ENCODE measurements at places on chromosomes 3 and 15.

DNA sequence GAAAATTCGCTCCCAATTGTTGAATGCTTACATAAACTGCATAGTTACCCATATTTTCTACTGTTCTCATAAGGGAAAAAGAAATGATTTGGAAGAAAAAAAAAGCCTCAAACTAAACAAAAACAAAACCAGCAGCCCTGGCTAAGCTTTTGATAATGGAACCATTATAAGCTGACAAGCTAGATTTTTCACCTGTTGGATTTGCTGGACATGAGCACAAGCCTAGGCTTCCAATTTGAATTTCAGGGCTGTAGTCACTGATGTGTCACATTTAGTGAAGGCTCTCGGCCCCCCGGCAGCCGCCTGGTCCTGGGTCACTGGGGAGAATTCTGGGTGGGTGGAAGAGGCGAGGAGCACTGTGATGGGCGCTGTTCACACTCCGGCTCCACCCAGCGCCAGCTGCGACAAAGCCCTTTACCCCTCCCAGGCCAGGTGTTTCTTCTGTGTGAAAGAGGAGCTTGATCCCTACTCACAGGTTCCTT is 4.6 kb downstream of the FBXL22 start:
- no peak for DNase-seq

DNA sequence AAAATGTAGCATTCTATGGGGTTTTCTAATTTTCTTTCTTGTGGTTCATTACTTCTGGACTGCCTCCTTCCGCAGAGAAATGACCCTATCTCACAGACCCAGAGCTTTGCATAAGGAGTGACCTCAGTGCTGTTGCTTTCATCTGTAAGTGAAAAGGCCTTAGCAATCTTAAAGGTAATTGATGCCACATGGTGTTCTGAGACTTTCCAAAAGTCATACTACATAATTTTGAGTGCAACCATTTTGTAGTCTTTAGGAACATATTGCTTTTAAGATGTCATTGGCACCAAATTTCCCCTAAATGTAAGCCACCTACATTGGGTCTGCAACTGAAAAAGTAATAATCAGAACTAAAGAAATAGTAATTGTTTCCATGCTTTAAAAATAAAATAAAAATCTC is 9.2 kb upstream of the HHLA2 start:
- DNase-seq: no peak

DNA sequence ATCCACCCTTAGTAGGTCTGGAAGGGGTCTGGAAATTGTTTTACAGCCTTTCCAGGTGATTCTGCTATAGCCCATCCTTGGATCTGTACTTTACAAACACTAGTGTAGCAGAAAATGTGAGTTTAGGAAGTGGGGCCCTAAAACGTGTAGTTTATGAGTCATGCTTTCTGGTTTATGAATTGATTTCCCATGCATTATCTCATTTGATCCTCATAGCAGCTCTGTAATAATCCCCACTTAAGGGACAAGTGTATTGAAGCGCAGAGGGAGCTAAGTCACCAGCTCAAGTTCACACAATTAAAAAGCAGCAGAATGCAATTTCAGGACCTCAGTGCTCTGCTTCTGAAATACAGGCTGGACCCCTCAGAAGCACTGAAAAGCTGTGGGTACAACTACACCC is 22.7 kb upstream of the STARD5 start:
- no peak for DNase-seq

DNA sequence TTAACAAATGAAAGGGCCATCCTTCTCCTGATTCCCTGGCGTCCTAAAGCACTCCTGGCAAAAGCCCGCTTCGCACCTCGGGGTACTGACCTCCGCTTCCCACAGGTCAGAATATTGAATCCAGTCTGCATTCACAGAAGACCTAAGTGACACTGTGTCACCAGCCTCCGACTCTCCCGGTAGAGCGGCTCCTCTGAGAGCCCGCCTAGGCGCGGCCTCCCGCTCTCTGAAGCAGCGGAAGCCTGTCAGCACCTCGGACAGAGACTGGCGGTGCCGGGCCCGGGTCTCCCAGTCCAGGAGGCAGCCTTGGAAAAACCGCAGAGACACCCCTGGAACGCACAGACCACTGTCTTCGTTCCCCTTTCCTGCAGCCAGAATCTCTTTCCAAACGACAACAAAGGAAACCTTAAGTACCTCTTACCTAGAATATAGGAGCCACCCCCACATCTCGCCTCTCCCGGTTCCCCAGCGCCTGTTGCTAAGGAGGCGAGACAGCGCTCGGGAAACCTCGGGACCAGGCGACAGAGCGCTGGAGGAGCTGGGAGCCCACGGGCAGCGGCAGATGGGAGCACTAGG is 1.2 kb downstream of the GABRB3 start:
- no peak for DNase-seq

GRCh38 chr3:181860235-181860634 is 148.5 kb downstream of the SOX2 start:
- DNase-seq: no peak

- peak; percentile 44 for DNase-seq
Measured at GRCh38 chr3:156619376-156619775, 55.0 kb upstream of the TIPARP start.

DNA sequence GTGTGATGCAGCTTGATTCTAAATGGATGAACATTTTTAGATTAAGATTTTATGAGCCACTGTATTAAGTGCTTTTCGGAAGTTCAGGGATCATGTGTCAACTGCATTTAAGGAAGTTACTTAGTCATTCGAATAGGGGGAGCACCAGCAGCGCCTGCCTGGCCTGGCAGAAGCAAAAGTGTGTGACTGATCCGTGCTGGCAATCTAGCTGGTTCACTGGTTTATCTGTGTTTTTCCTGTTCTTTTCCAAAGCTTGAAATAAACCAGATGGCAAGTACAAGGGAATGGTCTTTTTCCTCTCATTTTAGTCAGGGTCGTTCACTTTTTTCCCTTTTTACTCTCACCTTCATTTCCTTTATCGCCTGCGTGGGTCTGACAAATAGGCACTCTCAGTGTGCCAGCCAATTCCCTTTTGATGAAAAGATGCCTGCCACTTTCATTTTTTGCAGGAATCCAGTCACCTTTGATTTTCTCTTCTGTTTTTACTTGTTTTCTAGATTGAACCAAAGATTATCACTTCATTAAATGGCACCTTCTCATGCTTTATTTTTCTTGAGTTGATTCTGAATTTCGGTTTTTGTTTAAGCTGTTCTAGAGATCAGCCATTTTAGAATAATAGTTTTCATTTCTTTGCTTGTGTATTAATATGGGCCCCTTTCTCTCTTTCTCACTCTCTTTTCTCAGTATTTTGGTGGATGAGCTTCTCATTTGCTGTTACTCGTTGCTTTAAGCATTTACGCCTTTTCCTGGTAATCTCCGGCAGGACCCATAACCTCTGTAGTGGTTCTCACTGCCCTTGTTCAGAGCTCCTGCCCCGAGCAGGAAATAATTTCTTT is 2.8 kb downstream of the ABHD2 start:
- peak; percentile 66 for DNase-seq

- DNase-seq: no peak
Measured at GRCh38 chr15:26724381-26725150, 48.3 kb downstream of the GABRB3 start.

DNA sequence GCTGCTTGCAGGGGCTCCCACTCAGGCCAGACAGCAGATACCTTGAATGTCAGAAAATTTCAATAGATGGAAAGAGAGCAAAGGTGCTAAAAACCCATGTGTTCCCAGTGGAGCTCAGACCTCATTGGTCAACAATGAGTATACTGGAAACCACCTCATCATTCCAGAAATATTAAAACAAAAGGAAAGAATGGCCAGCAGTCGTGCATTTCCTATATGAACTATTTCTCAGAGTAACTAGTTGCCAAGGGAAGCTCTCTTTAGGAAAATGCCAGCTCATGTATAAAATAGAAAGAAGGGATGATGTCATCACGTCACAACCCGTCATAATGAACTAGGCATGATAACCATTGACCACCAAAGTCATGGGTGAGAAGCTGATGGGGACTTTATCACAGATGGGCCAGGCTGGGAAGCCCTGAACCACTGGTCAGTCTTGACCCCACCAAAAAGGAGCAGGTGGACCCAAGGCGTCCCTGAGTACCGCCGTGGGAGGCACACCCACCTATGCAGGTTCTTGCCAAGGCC is 17.5 kb downstream of the DNAJB8 start:
- DNase-seq: no peak

- DNase-seq: peak; percentile 56
Measured at GRCh38 chr3:195238586-195239118, 32.3 kb downstream of the XXYLT1 start.

GRCh38 chr15:78906316-78906620 is 33.6 kb downstream of the MORF4L1 start:
- peak; percentile 82 for DNase-seq

DNA sequence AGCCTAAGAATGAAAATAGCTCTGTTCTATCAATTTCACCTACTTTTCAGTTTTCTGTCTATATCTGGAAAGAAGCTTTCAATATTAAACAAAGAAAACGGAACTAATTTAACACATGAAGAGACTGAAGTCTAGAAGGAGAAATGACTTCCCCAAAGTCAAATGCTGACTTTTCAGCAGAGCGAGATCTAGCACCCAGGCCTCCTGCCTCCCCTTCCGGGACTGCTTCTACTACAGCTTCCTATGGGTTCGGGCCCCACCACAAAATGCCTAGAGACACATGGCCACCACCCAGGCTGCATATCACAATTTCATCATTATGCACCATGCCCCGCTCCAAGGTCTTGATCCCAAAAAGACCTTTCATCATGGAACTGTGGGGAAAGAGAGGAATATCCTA is 104.5 kb downstream of the SST start:
- DNase-seq: no peak

GRCh38 chr3:48441940-48442339 is 1.9 kb downstream of the TMA7 start:
- DNase-seq: no peak

DNA sequence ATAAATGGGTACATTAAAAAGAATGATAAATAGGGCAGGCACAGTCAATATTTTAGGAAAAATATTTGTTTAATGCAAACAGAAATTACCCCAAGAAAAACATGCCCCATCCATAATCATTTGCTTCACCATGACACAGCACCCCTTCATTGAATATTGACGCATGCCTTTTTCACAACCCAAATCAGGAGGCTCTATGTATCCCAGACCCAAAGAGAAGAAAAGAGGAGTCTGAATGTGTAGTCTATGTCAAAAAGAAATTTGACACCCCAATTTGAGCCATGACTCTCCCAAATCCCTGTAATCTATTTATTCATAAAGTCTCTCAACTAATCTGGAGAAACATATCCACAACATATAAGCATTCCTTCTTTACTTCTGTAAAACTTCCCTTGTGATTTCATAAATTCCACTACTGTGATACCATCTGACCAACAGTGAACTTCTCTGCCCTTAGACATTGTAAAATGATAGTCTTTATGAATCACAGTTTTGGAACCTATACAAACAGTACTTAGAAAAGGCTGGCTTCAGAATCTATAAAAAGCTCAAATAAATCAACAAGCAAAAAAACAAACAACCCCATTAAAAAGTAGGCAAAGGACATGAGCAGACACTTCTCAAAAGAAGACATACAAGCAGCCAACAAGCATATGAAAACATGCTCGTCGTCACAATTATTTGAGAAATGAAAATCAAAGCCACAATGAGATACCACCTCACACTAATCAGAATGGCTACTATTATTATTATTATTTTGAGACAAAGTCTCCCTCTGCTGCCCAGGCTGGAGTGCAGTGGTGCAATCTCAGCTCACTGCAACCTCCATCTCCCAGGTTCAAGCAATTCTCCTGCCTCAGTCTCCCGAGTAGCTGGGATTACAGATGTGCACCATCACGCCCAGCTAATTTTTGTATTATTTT is 53.4 kb upstream of the XRN1 start:
- DNase-seq: peak; percentile 84

DNA sequence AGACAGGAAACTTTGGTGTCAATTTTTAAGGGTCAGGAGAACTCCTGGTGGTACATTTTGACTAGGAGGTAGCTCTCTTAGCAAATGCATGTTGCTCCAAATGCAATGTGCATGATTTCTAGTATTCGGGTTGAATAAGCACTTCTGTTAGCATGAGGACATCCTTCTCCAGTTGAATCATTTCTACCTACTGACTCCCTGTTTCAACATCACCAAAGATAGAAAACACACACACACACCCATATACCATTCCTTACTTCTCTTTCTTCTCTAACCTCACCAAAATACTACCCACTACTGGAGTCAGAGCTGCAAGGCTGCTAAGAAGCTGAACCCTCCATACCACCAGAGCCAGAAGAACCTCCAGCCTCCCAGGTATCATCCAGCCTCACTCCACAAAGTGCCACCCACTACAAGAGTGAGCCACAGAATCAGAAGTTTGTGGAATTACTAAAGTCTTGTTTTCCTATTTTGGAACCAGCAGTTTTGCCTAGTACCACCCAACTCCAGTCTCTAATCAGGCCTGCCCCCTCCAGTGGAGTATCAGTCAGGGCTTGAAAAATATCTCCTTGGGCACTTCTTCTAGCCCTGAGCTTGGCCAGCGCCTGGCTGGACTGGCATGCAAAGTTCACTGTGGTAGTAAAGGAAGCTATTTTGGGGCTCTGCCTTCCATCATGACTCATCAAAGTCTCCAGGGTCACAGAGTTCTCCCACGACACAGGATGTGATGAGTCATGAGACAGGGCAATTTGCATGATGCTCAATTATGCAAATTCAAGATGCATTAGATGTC is 110.3 kb downstream of the CYP19A1 start:
- peak; percentile 82 for DNase-seq

DNA sequence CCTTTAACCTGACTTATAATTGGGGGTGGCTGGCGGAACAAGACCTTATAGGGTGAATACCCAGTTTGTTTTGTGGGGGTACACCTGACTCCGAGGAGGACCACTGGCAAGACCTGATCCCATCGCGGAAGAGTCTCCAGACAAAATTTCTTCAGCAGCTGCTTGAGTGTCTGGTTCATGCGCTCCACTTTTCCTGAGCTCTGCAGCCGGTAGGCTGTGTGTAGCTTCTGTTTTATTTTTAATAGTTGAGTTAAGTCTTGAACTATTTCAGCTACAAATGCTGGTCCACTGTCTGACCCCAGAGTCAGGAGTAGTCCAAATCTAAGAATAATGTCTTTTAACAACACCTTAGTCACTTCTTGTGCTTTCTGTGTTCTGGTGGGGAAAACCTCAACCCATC is 21.2 kb upstream of the NOX5 start:
- DNase-seq: no peak

DNA sequence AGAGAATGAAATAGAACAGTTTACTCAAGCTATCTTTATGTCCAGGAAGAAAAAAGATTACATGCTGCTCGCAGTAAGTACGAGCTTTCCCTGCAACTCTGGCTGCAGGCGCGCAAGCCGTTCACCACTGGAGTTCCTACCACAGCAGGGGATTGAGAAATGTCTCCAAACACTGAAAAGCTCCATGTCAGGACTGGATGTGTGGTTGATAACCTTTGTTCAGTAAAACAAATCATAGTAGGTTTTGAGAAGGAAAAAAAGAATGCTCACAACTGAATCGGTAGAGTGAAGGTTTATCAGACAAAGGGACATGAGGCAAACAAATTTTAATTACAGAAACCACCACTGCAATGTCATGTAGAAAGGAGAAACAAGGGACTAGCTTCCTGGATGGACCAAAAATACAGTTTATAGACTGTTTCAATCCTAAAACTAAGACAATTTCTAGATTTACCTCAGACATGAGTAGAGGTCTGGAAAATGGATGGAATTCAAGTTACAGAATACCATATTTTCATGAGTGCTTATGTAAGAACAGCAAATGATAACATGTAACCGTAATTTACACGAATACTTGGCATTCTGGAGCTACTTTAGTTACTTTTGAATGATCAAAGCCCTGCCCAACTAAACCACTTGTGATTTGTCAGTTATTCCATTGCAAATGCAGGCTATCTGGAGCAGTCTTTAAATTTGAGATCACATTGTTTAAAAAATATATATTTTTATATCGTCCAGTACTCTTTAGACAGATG is 471.1 kb downstream of the SHQ1 start:
- DNase-seq: peak; percentile 90

- no peak for DNase-seq
Measured at GRCh38 chr15:31347067-31347975, 20.7 kb downstream of the KLF13 start.
